ENCODE measurements at places on chromosomes 3 and 15.

DNA sequence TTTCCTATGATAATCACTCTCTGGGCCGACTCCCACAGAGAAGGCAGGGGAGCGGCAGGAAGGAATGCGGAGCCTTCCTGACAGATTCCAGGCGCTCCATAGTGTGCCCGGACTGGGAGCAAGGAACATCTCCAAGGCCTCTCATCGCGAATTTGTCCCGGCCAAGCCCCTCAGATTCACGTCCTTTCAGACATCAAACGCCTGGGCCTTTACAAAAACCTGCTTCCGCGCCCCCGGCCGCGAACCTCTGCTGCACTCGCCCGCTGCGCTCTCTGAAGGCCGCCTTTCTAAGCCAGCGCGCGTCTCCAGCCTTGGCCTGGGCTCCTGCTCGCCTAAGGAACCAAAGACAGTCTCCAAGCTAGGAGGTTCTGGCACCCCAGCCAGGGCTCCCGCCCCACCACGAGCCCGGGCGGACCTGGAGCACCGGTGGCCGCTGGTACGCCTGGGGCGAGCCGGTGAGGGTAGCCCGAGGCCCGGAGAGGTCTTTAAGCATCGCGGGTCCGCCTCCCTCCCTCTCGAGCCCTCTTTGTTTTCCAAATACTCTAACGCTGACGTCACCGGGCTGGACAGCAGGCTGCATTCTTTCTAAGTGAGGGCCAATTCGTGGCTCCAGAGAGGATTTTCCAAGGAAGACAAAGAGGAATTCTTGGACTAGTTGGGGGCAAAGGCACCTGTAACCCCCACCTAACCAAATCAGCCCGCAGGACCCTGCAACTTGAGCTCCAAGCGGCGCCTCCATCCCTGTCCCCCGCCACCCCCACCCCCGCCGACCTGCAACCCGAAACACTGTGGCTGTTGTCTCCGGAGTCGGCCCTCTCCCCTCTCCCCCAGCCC is 759 bp downstream of the AMOTL2 start:
- no peak for DNase-seq

GRCh38 chr3:185411133-185411532 is 48.2 kb downstream of the MAP3K13 start:
- no peak for DNase-seq

GRCh38 chr15:33152502-33153109 is 41.9 kb downstream of the FMN1 start:
- no peak for DNase-seq

- DNase-seq, result no peak
Observed at GRCh38 chr3:69460034-69460433, 74.1 kb upstream of the FRMD4B start.

DNA sequence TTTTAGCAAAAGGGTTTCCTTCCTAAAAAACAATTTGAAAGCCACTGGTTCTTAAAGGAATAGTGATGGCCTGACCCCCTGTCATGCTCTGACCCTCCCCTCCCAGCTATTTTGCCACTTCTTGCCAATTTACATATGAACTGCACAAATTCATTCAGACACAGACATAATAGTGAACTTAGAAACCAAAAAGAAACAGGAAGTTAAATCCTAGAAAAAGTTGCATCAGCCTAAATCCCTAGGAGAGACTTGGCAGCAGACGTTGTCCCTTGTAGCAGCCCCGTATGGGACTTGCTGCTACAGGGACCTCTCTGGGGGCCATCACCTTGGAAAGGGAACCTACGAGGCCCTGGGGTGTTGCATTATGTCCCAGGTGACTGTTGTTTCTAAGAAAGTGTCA is 14.3 kb upstream of the PDE8A start:
- DNase-seq, result no peak

GRCh38 chr15:27353856-27354255 is 382.9 kb downstream of the GABRG3 start:
- no peak for DNase-seq

- DNase-seq, result no peak
Observed at GRCh38 chr15:83380059-83380458, 67.1 kb upstream of the SH3GL3 start.

GRCh38 chr15:77085297-77085696 is 14.4 kb upstream of the TSPAN3 start:
- no peak for DNase-seq

GRCh38 chr15:84603630-84604379 is 3.0 kb downstream of the ZSCAN2 start:
- DNase-seq, result no peak

GRCh38 chr3:196569003-196569516 is 600 bp downstream of the FBXO45 start:
- DNase-seq, result peak; percentile 7

- DNase-seq, result no peak
Observed at GRCh38 chr3:173993299-173993698, 595.8 kb downstream of the NLGN1 start.

- no peak for DNase-seq
Observed at GRCh38 chr3:119145500-119146167, at the start of gene TEX55. Gene TEX55 (plus strand): TSS chr3:119146165. CDS start chr3:119146190, 25 bp downstream.

- DNase-seq, result no peak
Observed at GRCh38 chr3:48962939-48963338, 27.1 kb upstream of the P4HTM start.

- DNase-seq, result no peak
Observed at GRCh38 chr3:150314248-150315004, 93.7 kb upstream of the TSC22D2 start.

- no peak for DNase-seq
Observed at GRCh38 chr15:33396475-33396874, 85.7 kb downstream of the RYR3 start.

- DNase-seq, result no peak
Observed at GRCh38 chr3:194852831-194853508, 167.3 kb downstream of the FAM43A start.

GRCh38 chr3:143736205-143736997 is 111.9 kb downstream of the SLC9A9 start:
- DNase-seq, result no peak

DNA sequence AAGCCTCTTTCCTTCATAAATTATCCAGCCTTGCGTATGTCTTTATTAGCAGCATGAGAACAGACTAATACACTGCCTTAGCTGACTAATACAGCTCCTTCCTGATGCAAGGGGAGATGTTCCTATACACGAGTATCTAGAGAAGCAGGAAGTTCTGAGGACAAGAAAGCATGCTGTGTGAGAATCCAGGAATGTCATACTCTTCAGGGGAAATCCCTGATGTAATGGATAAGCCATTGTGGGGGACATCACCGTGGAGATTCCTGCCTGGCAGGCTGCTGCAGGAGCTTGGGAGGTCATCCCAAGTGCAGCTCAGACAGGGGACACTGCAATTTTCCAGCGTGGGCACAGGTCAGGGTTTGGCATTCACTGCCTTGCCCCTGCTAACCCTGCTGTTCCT is 476.9 kb downstream of the NR2F2 start:
- DNase-seq, result no peak

DNA sequence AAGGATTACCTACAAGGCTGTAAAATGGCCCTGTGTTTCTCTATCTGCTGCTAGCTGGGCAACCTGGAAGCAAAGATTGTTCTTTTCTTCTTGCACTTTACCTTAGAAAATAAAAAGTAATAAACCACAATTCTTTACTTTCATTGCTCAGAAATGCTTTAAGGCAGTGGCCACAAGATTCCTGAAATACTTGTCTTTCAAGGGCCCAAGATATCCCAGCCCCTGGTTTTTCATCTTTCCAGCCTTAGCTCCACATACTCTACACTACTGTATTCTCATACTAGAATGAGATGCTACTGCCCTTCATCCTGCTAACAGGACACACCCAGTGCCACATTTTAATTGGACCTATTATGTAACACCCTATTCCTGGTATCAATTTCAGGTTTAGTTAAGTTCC is 78.9 kb downstream of the GTF2E1 start:
- no peak for DNase-seq

GRCh38 chr3:109597444-109597843 is 260.1 kb upstream of the DPPA4 start:
- no peak for DNase-seq

DNA sequence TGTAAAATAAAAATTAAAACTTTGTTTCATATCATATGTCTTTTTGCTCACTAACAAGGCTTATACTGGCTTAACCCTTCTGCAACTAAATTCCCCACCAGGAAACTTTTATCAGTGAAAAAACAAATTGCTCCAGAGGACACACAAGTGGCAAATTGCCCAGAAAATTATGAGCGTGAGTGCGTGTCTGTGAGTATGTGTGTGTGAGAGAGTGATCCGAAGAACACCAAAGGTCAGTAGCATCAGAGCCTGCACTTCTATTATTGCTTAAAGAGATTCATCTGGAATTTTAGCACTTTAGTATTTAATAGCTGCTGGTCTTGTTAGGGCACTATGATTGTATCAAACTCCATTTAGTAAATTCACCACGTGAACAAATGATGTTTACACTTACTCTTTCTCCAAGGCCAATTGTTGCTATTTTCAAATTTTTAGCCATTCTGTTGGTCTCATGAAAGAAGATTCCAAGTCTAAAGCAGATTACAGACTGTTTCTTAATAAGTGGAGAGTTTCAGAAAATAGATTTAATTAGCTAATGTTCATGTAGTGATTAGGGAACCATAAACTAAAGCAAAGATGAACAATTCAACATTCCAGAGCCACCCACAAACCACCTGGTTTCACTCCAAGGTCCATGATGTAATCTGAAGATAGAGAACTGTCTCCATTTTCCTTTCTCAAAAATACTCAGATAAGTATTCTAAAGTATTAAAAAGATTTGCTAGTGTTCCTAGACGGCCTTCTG is 91.1 kb upstream of the IL12A start:
- DNase-seq, result no peak

- DNase-seq, result no peak
Observed at GRCh38 chr3:143090486-143090885, 29.1 kb upstream of the CHST2 start.

DNA sequence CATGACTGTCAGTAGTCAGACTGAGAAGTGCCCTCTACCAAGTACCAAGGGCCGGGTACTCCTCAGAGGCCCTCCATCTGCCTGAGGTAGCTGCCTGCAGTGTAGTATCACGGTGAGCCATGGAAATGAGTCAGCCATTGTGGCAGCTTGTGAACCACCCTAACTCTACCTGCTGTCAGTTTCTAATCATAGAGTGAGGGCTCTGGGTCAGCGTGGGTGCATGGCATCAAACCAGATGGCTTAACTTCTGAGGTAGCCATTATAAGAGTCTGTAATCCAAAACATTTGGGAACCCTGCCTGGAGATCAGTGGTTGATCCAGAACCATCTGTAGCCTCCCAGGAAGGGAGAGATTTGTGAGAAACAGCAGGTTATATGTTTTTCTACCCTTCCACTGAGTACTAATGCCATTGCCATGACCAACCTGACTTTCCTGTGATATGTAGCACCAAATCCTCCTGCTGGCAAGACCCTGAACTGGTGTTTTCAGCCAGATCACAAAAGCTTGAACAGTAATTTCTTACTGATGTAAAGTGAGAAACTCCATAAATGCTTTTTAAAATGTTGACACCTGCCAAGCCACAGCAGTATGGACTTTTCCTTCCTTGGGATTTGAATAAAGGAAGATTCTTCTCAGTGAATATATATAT is 38.9 kb downstream of the ABHD2 start:
- DNase-seq, result no peak

- DNase-seq, result peak; percentile 26
Observed at GRCh38 chr3:52533623-52534280, at the start of gene NT5DC2. Gene NT5DC2 (minus strand): TSS chr3:52533857. CDS start chr3:52533737, 120 bp downstream.

GRCh38 chr3:66038726-66039589 is at the start of gene MAGI1:
Gene MAGI1 (minus strand): TSS chr3:66038918. CDS start chr3:66038308, 610 bp downstream.
- no peak for DNase-seq

- no peak for DNase-seq
Observed at GRCh38 chr3:148344521-148344920, 353.2 kb upstream of the AGTR1 start.
